ENCODE measurements at places on chromosomes 7 and 10.

DNA sequence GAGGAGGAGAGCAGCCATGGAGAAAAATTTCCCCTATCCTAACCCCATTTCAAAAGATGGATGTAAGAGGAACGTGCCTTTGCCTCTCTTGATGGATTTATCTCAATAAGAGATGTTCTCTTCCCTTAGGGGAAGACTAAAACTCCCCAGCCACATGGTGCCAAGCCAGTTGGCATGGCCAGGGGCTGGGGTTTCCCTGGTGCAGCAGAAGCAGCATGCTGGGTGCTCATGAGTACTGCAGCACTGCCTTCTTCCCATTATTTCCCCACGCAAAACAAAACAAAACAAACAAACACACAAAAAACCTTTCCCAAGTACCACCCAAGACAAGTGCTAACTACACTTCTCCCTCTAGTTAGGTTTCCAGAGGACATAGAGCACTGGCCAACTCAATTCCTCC, 97.2 kb downstream of the DOCK4 start:
- DNase-seq = no peak

- DNase-seq = no peak
Measured at GRCh38 chr7:75835688-75836285, 22.2 kb upstream of the CCL24 start.

- DNase-seq = no peak
Measured at GRCh38 chr10:119274519-119275045, 67.2 kb downstream of the GRK5 start.

- no peak for DNase-seq
Measured at GRCh38 chr7:110568388-110568787, 522.5 kb upstream of the LRRN3 start.

- no peak for DNase-seq
Measured at GRCh38 chr10:128912568-128913311, 554.3 kb upstream of the MGMT start.

DNA sequence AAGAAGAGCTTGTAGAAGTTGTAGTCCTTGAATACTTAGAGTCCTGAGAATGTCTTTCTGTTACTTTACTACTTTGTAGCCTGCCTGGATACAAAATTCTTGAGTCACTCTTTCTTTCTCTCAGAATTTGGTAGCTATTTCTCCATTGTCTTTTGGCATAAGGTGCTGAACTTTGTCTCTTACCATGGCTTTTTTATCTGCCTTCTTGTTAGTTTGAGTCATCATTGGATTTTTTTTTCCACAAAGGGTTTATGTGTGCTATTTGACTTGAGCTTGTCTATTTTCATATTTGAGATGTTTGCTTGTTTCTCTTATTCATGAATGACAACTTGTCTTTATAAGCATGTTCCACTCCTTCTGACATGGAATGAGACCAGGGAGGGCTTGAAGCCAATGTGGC, 74.5 kb upstream of the EXOC6 start:
- DNase-seq = no peak

- no peak for DNase-seq
Measured at GRCh38 chr10:86027346-86027745, 339.2 kb downstream of the GRID1 start.

- DNase-seq = no peak
Measured at GRCh38 chr7:151243045-151243349, 5.5 kb downstream of the SMARCD3 start.

DNA sequence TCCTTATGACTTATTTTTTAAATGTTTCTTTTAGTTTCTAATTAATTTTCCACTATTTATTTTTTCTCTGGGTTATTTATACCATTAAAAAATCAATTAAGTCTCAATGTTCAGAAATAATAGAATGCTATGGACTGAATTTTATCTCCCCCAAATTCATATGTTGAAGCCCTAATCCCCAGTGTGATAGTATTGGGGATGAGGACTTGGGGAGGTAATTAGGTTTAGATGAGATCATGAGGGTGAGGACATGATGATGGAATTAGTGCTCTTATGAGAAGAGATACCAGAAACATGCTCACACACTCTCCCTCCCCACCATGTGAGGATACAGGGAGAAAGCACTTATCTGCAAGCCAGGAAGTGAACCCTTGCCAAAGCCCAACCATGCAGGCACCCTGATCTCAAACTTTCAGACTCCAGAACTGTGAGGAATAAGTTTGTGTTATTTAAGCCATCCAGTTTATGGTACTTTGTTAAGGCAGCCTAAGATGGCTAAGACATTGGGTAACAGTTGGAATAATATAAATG, 202.6 kb downstream of the MDFIC start:
- DNase-seq = no peak

DNA sequence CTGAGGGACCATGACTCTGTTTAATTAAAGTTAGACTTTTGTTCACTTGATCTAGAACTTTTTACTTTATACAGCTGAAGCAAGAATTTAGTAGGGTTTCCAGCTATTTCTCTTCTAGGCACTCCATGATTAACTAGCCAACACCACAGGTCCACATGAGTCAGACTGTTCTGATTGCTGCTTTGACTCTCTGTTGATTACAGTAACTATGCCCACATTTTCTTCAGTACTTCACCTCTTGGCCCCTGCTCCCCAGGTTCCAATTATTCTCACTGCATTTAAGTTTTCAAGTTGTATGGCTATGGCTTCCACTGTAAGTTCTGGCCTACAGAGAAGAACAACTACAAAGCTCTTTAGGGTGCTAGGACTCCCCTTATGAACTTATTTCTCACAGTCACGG, 737.2 kb upstream of the IGFBP3 start:
- no peak for DNase-seq

DNA sequence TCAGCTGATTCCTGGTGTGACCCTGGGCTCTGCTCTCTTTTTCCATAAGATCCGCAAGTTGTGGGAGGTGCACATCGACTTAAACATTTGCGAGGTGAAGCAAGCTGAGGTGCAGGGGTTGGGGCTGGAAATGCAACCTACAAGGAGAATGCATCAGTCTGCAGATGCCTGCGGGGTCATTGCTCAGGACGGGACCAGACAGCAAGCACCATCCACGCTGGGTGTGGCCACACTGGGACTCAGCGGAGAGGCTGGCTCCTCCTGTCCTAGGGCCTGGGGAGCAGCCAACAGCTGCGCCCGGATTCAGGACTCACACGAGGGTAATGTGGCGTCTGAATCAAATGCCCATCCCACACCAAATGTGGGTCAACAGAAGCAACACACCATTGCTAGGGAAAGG, 33.8 kb downstream of the STK32C start:
- DNase-seq = no peak

- no peak for DNase-seq
Measured at GRCh38 chr7:70389531-70390151, 742.3 kb upstream of the GALNT17 start.

DNA sequence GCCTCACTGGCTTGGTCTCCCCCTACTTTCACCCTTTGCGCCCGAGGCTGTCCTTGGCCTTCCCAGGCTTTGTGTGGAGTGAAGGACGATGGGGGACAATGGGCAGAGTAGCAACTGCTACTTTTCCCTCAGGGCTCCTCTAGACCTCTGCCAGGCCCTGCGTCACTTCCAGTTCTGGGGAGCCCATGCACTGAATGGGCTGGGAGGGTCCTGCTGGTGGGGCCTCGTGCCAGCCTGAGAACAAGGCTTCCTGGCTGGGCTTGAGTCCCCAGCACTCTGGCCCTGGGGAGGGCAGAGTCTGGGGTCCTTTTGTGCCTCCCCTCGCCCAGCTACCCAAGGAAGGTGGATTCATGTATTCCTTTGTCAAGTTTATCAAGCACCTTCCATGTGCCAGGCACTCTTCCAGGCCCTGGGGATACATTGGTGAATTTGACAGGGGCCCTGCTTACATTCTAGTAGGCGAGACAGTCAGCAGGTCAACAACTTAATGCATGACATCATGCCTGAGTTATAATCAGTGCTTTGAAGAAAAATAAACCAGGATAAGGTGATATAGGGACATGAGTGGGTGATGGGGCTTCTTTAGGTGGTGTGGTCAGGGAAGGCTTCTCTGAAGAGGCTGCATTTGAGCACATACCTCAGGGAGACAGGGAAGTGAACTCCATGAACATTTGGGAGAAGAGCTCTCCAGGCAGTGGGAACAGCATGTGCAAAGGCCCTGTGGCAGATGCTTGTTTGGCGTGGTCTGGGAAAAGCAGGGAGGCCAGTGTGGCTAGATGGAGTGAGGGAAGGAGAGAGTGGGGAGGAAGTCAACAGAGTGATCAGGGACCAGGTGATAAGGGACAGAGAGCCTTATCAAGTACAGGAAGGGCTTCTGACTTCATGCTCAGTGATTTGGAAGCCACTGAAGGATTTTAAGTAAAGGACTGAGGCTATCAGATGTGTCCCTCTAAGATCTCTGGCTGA, 14.1 kb downstream of the ZMIZ1 start:
- DNase-seq = no peak

GRCh38 chr7:117982071-117983055, 109.1 kb upstream of the CTTNBP2 start:
- no peak for DNase-seq

- peak; percentile 5 for DNase-seq
Measured at GRCh38 chr7:81383846-81384245, 386.0 kb downstream of the HGF start.

DNA sequence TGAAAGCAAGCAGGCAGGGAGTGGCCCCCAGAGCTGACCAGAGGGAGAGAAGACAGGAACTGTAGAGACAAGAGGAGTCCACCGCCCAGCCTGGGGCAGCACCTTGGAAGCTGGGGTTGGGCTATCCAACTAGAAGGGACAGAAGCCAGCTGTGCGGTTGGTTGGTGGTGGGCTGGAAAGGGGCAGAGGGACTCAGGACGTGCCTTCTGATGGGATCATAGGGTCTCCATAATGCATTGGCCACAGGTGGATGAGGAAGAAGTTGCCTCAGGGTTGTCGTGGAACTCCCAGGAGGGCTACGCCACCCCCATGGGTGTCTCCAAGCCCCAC, 114.0 kb upstream of the RET start:
- DNase-seq = no peak

- DNase-seq = no peak
Measured at GRCh38 chr7:27239387-27240014, 3.1 kb upstream of the EVX1 start.

- no peak for DNase-seq
Measured at GRCh38 chr7:128172963-128173362, 68.1 kb upstream of the LEP start.

DNA sequence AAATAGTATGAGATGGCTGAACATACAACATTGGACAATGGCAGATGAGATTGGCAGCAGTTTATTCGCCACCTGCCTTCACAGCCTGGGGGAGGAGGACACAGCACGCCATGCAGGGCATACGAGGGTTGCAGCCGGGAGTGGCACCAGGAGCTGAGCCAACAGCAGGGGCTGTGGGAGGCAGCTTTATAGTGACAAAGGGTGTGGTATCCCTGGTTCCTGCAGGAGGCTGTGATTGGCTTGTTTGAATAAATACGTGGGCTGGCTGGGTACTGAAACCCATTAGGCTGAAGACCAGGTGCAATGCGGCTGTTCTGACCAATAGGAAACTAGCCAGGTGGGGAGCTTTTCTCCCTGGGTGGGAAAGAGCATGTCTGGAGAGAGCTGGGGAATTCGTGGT, 68.9 kb upstream of the LEP start:
- DNase-seq = no peak

GRCh38 chr7:69849268-69849667, 251.0 kb downstream of the AUTS2 start:
- no peak for DNase-seq

GRCh38 chr10:103614306-103615158, 121.0 kb downstream of the NEURL1 start:
- no peak for DNase-seq

DNA sequence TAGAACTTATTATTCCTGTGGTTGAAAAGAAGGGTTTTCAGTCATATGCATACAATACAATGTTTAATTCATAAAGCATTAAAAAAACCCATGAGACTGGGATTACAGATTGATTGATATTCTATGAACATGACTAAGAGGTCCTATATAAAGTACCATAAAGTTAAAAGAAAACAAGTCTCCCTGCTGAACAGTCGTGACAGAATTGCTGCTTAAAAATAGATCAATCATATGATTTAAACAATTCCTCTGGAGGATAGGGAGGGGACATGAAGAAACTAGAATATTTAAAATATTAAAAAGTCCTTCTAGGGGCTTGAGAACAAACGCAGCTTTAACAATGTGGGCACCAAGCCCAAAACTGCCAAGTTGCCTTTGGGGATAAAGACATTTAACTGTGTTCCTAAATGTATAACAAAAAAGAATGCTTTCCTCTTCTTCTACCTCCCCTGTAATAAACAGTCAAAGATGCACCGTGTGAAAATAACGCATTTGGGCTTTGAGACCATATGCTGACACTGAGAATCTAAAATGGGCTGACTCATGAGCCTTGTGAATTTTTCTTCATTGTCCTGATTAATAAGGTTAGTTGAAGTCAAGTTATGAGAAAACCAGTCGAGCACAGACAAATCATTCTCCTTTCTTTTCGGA, 25.8 kb downstream of the TWIST1 start:
- DNase-seq = no peak

DNA sequence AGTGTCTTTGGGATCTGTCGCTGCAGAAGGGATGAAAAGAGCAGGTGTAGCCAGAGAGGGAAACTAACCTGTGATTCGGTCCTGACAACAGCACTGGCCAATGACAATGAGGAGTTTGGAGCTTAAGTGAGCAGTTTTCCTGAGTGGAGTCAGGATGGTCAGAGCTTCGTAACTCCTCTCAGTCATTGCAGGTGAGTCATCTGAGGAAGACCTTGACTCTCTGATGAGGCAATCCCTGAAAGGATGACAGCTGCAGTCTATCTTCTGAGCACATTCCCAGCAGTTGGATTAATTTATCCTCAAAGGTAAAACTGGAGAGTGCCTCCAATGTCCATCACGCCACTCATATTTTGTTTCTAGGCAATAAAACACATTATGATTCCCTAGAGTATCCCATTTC, 401.9 kb downstream of the POM121L12 start:
- peak; percentile 1 for DNase-seq

GRCh38 chr10:120382360-120382759, 74.7 kb upstream of the PLPP4 start:
- DNase-seq = no peak

GRCh38 chr10:53786236-53786900, 1013.8 kb upstream of the MBL2 start:
- no peak for DNase-seq

DNA sequence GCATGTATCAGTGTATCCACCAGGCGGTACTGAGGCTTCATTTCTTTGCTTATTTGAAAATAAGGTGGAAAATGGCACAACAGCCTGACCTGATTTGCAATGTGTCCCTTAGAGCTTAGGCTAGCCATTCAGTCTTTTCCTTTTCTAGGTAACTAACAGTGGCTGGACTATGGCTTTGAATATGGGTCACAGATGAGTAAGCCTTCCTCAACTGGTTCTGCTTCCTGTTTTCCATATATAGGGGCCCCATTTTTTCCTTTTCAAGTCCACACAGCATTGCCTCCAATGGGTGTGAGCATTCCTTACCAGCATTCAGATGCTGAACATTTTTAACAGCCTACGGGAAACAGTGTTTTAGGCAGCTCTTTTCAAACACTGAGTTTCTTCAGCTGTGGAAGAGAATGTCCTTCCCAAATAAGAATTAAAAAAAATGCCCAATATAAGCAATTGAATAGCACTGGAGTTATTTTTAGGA, 3.9 kb upstream of the ITGB1 start:
- peak; percentile 89 for DNase-seq

DNA sequence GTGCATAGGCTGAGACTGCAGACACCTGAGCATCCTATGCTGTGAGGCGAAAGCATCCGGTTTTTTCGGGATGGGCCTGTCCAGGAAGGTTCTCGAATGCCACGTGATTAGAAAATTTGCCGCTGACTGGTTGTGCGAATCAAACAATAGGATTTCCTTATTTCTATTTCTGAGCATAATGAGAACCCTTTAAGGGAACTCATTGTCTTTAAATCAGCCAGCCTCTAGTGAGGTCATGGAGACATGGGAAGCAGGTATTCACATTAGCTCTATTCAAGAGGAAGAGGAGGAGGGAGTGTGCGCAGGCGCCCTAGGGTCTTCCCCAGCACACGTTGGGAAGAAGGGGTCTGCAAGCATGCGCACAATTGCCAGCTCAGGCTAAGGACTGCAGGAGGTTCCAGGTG, 5.6 kb downstream of the GIMAP1 start:
- DNase-seq = no peak

Data from foreskin keratinocyte (primary cell).